IPS-NIHi11 (cell line): ENCODE measurements at places on chromosomes 6 and 20.
A peak's percentile ranks its signal among the peaks of the same experiment; 100 is the strongest.

DNA sequence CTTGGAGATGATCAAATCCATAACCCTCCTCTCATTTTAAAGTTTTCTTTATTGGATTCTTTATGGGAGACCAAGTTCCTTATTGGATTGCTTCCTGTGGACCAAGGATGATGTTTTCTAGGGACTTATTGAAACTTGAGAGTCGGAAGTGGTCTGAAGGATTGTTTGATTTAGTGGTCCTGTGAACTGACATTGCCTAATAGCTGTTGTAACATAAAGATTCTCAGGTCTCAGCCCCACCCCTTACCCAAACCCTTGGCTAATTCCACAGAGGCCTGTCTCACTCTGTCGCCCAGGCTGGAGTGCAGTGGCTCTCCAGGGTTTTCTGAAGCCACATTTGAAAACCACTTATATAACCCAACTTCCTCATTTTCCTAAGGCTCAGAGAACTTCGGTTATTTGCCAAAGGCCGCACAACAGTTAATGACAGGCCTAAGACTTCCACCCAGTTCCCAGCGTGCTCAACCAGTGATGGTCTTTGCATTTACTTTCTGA is 77.0 kb downstream of the ATXN1 start:
- no peak for DNase-seq

GRCh38 chr6:110270165-110270564 is 88.0 kb downstream of the METTL24 start:
- DNase-seq, result peak; percentile 47

- no peak for DNase-seq
Measured at GRCh38 chr20:55273149-55273548, 732.2 kb downstream of the CBLN4 start.

DNA sequence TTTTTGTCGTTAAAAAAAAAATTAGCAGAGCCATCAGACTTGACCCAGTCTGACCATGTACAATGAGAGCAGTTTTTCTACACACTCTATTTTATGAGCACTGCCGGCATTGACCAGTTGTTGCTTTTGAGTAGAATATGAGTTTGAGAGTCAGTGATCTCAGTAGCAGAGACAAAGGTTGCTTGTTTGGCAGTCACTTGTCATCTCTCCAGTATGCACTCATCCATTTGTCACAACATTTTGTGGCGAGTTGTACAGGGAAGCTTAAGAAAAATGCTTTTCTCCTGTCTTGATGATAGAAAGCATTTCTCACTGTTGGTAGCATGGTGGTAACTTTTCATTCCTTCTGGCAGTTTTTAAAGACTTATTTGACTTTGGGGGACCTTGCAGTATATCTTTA is 159.9 kb downstream of the MMS22L start:
- no peak for DNase-seq

DNA sequence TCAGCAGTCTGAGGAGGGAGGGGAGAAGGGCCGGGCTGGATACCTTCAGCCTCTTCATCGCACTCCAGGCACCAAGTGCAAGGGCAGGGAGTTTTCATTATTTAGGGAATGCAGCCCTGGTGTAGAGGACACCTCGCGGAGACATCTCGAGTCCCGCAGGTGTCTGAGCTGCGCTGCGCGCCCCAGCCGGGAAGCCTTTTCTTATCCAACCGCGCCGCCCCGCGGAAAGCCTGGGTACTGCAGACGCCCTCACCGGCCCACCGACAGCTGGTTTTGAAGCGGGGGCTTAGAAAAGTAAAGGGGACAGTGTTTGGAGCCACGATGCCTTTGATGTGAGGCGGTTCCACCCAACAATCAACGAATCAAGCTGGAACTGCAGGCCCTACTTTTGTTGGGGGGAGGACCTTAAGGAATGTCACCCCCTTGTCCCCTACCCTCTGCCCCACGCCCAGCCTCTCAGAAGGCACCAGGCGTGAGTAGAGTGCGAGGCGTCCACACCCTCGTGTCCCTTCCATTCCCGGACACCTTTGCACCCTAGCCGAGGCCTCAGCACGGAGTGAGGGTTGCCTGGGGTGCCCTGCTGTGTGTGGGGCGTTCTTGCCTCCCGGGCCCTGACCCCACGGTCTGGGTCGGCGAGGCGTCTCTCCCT is 8.6 kb downstream of the NKX2-2 start:
- peak; percentile 89 for DNase-seq
